Spleen (tissue), 13 donors: ENCODE measurements at places on chromosomes 6 and 20.

- peak; percentile 94 for DNase-seq
Measured at GRCh38 chr20:62952373-62952967, at the start of gene SLC17A9. SLC17A9 (plus strand) TSS chr20:62952709; CDS start chr20:62952831, 122 bp downstream.

DNA sequence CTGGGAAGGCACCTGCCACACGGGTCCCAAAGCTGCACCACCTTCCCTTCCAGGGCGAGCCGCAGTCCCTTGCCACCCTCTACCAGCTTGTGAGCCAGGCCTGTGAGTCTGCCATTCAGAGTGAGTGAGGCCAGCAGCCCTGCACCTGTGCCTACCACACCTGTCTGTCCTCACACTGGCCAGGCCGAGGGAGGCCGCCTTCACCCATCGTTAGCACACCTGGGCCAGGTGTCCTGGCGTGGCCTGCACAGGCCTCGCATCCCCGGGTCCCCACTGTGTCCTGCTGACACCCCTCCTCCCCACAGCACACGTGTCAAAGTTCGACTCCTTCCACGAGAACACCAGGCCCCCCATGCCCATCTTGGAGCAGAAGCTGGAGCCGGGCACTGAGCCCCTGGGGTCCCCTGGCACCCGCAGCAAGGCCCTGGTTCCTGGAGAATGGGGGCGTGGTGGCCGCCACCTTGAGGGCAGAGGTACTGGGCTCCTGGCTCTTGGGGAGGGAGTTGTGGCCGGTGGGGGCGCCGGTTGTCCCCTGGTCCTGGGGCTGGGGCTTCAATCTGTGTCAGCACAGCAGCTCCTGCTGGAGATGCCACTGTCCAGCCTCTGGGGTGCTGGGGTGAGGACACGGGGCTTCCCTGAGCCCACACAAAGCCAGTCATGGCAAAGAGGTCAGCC lies 33.0 kb downstream of the CHRNA4 start:
- peak; percentile 55 for DNase-seq

- no peak for DNase-seq
Measured at GRCh38 chr6:25176466-25176865, 102.7 kb upstream of the CARMIL1 start.

DNA sequence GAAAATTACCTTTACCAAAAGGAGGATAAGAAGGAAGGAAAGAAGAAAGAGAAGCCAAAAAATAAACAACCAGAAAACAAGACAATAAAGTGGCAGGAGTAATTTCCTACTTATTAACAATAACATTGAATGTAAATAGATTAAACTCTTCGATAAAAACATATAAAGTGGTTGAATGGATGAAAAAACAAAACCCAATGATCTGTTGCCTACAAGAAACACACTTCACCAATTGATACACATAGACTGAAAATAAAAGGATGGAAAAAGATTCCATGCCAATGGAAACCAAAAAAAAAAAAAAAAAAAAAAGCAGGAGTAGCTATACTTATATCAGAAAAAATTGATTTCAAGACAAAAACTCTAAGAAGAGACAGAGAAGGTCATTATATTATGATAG lies 518.9 kb downstream of the BCKDHB start:
- DNase-seq: no peak

DNA sequence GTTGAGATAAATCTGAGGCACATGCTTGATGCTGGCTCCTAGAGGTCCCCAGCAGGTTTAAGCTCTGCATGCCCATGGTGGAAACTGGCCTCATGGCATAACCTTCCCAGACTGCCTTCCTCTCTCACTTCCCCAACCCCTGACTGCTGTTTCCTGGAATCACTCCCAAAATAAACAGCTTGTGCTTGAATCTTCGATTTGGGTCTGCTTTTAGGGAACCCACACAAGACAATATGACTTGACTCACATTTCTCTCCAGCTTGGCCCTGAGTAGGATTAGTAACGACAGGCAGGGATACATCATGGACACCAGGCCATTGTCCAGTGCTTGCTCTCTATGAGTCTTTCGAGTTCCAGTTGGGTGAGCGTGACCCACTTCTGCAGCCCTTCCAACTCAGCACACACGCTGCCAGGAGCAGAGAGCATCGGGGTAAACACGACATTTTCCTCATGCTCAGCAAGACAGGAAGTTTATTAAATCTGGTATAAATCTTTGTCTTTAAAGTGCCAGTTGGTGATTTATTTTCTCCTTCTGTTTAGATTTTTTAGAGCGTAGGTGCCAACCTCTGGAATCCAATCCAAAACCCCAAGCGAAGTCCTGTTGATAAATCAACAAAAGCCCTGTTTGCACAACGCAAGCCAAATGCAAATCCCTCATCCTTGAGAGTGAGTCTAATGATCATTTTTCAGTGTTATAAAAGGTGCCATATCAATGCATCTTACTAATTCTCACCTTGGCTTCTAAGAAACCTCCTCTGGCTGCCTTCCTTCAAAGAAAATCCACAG lies 135.0 kb downstream of the FOXA2 start:
- DNase-seq: no peak

DNA sequence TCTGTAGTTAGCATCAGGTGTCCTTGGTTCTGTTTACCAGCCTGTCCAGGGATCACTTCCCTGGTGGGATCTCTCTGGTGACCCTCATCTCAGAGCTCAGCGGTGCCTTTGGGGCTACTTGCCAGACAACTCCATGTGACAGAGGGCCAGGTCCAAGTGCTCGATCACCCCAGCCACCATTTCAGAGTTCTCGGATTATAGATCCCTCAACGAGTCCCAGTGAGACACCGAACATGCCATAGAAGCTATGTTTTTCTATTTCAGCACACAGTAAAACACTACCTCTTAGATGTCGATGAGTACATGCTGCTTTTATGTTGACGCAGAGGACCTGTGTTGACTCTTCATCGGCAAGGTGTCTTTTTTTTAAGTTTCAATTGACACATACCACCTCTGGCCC lies 170.1 kb upstream of the AKAP12 start:
- DNase-seq: no peak

- DNase-seq: peak; percentile 82
Measured at GRCh38 chr6:136967876-136968752, 46.0 kb downstream of the SLC35D3 start.

DNA sequence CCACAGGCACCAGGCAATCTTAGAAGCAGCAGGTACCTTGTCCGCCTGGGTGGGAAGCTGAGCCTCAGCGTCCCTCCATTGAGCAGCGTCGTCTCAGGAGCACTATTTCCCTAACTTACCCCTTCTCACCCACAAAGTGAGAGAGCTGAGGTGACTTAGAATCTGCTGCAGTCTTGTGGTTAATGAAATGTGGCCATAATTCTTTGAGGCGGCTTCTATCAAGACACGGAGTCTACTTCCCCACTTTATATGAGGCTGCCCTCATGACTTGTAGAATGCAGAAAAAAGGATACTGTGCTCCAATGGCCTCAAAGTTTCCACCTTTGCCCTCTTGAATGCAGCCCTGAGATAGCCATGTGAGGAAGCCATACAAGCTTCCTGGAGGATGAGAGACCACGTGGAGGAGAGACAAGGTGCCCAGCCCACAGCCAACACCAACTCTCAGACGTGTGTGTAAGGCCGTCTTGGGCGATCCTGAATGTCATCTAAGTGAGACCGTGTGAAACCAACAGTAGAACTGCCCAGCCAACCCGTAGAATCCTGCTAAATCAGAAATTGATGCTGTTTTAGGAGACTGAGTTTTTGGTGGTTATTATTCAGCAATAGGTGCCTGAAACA lies 9.1 kb upstream of the TAGAP start:
- DNase-seq: no peak

- no peak for DNase-seq
Measured at GRCh38 chr6:28486988-28487742, 28.4 kb downstream of the GPX6 start.

GRCh38 chr20:10553326-10553984 lies 118.3 kb downstream of the SLX4IP start:
- DNase-seq: no peak

DNA sequence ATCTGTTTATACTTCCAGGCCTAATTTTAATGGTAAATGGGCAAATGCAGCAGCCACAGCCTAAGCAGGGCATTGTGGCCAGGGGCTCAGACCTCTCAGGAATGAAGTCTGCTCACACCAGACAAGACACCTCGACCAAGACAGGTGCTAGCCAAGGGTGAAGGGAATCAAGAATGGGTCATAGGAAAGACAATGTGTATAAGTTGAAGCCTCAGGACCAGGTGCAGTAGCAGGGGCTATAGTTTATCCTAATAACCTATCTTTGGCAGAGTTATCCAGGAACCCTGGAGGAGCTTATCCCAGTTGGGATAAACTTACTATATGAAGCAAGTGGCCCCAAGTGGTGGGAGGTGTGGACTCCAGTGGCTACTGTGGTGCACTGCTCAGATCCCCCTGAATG lies 165.0 kb upstream of the TAB2 start:
- DNase-seq: no peak

DNA sequence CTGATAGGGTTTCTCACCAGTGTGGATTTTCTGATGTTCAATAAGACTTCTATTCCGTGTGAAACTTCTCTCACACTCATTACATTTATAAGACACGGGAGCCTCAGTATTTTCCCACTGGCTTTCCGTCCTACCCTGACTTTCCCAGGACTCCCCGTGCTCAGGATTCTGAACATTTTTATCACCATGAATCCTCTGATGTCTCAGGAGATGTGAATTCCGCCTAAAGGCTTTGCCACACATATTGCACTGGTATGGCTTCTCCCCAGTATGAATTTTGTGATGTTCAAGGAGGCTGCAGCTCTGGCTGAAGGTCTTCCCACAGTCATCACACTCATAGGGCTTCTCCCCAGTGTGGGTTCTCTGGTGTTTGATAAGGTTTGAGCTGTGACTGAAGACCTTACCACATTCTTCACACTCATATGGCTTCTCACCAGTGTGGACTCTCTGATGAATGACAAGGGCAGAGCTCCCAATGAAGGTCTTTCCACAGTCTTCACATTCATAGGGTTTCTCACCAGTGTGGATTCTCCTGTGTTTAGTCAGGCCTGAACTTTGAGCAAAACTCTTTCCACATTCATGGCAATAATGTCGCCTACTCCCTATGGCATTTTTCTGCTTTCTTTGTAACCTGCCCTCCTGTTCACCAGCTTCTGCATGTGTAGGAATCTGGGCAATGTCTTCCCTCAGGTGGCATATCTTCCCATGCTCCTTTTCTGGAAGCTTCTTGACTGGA lies 6.7 kb downstream of the ZKSCAN4 start:
- DNase-seq: no peak

- no peak for DNase-seq
Measured at GRCh38 chr6:31299511-31299910, 27.6 kb upstream of the HLA-C start.

DNA sequence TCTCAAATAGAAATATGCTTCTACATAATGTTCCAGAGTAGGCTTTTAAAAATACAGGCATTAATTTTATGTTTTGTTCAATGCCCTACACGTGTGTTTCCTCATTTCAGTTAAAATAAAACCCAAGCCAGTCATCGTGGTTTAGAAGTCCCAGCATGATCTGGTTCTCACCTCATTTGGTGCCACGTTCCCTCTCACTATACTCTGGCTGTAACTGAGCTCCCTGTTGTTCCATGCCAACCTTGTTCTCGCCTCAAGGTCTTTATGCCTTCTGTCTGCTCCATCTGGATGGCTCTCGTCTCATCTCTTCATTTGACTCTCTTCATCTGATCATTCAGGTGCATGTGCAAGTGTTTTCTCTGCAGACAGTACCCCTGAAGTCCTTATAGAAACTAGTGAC lies 32.6 kb downstream of the HDGFL1 start:
- no peak for DNase-seq

- no peak for DNase-seq
Measured at GRCh38 chr20:47674686-47675085, 110.6 kb downstream of the SULF2 start.

DNA sequence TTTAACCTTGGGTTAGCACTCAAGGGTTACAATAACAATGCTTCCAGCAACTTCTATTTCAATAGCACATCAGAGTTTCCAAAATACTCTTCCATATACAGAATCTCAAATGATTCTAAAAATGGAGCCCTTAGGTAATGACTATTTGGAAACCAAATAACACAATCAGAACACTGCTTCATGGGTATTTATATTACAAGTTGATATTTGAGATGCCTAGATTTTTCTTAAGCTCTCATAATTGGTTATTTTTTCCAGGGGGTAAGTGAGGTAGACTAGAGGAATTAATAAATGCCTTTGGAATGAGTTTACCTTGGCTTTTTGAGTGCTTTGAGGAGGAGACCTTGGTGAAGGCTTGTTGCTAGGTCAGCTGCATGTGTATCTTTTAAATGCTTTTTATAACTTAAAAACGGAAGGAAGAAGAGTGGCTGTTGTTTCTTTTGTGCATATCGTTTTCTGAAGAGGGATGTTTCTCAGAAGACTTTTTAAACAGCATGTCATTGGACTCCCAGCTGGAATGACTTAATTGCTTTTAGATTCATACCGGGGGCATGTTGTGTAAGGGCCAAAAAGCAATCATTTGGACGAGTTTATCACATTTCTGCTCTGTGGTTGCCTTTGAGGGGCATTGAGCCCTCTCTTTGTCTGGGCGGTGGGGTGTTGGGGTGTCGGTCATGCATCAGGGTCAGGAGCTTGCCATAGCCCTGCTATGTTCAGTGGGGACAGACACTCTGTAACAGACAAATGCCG lies 186.0 kb downstream of the DTNBP1 start:
- DNase-seq: no peak
